ENCODE measurements at places on chromosomes 2 and 18. TPM values are rescaled to one million over a fixed set of nuclear protein-coding genes. Genes with fewer than 3 reads are reported as not detected.

DNA sequence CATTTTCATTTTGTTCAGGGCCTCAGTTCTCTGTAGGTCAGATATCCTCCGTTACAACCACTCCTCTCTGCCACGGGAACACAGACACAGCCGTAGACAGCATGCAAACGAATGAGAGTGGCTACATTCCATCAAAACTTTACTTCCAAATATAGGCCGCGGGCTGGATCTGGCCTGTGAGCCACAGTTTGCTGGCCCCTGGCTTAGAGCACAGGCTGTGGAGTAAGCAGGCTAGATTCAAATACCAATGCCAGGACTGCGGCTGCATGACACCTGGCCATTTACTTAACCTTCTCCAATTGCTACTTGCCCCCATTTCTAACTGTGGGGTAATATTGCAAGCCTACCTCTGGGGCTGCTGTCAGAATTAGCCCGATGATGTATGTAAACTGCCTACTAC is 325.8 kb upstream of the POU3F3 start:
- DNase-seq: no peak

- DNase-seq: no peak
Observed at GRCh38 chr2:114683251-114683650, 240.8 kb downstream of the DPP10 start.

- DNase-seq: no peak
Observed at GRCh38 chr2:133787207-133787606, 218.9 kb upstream of the NCKAP5 start.

DNA sequence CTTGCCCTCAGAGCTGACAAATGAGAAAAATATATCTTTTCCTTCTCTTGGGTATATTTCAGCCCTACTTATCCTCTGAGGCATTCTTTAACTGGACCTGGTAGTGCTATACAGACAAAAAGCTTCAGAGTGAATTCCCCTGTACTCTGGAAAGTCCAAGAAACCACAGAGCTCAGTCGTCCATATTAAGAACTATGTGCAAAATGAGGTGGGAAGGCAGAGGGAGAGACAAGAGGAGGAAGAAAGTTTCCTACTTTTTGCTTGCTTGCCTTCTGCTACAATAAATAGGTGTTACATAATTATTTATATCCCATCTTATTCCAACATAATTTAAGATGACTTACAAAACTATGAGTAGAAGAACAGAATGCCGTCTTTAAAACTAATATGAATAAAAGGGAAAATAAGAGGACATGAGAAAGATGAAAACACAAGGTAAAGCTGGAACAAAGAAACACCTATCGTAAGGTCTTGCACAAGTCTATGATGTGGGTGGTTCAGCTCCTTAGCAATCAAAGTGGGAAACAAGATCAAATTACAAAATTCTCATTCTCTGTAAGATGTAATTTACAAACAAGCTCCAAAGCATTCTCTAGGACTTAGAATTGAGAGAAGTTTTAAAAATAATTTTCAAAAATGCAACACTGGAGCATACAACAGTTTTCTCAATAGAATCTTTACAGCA is 97.9 kb downstream of the BAZ2B start:
- no peak for DNase-seq

DNA sequence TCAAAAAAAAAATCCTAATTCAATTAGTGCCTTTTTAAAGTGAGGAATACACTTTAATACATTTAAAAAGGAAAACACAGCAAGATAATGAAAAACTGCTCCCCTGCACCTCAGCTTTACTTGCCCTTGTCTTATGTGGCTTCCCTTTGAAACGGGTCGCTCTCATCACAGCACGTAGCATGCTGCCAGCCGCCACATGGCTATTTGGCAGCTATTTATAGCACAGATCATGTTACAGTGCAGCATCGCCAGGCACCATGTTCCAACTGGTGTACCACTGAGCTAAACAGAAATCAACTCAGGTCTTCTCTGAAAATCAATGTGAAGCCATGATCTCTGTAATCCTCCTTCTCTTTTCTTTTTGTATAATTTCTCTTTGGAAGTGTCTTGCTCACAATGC is 65.1 kb downstream of the TMEM182 start:
- DNase-seq: no peak

- DNase-seq: peak; percentile 7
Observed at GRCh38 chr2:30798536-30798991, 8.7 kb downstream of the CAPN13 start.

DNA sequence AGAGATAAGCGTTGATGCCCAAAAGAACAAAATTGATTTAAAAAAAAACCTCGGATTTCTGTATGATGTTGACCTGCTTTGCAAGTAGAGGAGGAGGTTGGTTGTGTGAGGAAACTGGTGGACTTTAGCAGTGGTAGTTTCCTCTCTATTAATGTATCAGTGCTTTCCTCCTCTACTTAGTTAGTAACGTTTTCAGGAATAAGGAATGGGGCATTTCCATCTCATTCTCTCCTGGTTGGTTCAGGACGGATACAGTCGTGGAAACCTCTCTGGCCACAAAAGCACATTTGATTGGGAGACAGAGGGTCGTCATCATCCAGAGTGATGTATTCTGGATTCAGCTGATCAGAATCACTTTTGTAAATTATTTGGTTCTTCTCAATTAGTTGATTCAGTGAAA is 1.5 kb downstream of the FHOD3 start:
- no peak for DNase-seq

DNA sequence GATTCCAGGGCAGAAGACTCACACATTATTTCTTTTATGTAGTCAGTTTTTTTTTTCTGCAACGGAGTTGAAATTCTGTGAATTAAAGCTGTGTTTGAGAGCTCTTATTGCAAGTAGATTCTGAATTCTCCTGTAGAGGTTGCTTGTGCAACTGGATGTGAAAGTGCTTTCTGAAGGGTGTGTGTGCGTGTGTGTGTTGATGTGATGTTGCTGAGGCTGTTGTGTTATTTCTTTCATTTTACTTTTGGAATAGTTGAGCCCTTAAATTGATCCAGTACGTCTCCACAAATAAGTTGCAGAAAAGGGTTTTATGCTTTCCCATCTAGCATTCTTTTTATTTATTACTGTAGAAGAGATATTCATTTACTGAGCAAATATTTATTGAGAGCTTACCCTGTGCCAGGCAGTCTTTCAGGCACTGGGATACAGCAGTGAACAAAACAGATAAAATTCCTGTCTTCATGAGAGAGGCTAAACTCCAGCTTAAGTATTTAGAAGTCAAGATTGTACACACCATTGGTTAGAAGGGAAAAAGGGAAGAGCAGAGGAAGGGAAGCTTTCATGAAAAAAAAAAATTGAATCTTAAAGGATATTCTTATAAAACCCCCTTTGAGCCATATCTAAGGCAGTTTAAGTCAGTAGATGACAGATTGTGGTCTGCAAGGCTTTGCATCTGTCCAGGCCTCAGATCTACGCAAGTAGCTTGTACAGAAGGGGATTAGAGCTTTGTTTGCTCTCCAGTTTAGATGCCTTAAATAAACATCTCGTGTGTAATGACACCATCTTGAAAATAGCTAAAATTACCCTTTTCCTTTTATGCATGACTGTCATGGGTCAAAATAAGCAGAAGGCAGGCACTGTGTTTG is 58.2 kb downstream of the MYO1B start:
- no peak for DNase-seq

- peak; percentile 23 for DNase-seq
Observed at GRCh38 chr2:240567872-240568677, at the start of gene RNPEPL1. RNPEPL1 (plus strand) TSS chr2:240568484; CDS start chr2:240568587, 103 bp downstream.

DNA sequence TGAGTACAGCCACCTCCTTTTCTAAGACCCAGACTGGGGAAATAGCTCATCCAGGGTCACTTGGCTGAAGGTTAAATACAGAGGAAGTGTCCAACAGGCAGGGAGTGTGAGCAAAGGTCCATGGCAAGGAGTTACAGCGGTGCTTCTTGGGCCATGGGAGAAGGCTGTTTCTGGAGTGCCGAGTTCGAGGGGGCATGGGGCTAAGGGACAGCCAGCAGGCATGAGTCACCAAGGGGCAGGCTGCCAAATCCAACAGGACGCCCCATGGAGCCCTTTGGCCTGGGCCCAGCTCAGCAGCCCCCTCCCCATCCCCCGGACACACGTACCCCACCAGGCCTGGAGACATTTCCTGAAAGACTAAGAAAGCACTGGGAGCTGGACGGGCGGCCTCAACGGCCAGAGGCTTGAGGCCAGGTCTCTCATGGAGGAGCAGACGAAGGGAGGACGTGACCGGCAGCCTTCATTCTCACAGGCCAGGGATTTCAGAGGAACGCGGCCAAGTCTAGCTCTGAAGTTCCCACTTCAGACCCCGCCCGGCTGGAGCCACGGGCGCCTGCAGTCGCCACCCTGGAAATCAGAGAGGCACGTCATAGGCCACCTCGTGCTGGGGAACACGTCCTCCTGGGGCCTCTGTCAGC is 160.4 kb downstream of the SMAD7 start:
- no peak for DNase-seq

DNA sequence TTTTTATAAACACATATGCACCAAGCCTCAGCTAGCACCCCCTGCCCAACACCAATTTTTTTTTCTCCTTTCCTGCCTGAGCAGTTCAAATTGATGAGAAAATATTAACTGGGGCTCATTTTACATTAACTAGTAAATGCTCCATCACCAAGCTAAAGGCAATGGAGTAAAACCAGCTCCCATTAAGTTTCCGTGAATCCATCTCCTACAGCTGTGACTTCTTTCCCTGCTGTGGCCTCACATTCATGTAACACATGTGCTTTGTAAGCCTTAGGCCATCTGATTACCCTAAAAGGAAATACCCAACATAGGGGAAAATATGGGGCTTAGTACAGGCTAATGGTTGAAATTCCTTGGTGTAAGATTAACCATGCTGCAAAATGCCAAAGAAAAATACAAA is 60.8 kb downstream of the DNER start:
- DNase-seq: no peak

- no peak for DNase-seq
Observed at GRCh38 chr2:7280790-7281189, 363.6 kb downstream of the RNF144A start.

- peak; percentile 71 for DNase-seq
Observed at GRCh38 chr2:48346124-48346536, 183.8 kb upstream of the STON1 start.

GRCh38 chr2:191217580-191217979 is 27.6 kb upstream of the MYO1B start:
- no peak for DNase-seq

- DNase-seq: peak; percentile 91
Observed at GRCh38 chr2:191679818-191680600, 2.1 kb downstream of the NABP1 start.

DNA sequence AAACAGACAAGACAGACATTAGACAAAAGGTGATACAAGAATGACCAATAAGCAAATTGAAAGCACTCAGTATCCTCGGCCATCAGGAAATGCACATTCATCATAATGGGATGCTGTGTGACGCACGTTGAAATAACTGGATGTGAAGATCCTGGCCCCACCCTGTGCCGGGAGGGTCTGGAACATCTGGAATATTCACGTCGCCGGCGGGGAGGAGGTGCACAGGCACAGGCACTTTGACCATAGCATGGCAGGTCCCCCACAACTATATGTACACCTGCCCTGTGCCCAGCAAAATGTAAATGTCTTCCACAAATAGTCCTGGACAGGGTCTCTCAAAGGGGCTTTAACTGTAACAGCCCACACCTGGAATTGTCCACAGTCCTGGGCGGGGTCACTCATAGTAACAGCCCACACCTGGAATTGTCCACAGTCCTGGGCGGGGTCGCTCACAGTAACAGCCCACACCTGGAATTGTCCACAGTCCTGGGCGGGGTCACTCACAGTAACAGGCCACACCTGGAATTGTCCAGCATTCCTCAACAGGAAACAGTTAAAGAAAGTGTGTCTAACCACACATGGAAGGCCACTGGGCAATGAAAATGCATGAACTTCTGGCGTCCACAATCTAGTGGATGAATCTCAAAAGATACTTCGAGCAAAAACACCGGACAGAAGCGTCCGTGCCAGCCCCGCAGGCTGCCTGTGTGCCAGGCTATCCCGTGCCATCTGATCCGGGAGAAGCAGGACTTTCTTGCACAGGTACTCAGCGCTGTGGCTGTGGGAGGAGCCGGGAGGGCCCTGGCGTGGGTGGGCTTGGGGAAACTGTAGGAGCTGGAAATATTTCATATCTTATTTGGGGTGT is 113.4 kb downstream of the RTP5 start:
- DNase-seq: no peak

DNA sequence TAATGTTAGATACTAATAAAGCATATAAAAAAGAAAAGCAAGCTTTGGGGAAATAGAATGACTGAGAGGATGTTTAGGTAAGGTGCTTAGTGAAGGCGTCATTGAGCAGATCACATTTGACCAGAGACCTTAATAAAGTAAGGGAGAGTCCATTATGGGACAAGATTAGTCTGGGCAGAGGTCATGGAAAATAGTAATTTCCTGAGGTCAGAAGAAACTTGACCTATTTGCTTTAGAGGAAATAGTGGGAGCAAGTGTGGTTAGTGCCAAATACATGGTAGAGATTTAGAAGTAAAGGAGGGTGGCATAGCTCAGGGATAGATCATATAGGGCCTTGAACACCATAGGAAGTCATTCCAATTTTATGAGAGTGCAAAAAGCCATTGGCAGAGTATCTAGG is 24.5 kb upstream of the SLC8A1 start:
- DNase-seq: no peak

KCNS3 gene
- not detected for polyA plus RNA-seq

FBXO48 gene
- polyA plus RNA-seq: 0.27 TPM

GREB1L gene
- polyA plus RNA-seq: 0.03 TPM

ZNF397 gene
- 3.6 TPM for polyA plus RNA-seq

PROKR1 gene
- not detected for polyA plus RNA-seq

SLC8A1 gene
- polyA plus RNA-seq: 16.9 TPM

PROM2 gene
- polyA plus RNA-seq: 0.34 TPM

MAB21L4 gene
- not detected for polyA plus RNA-seq

ABCB11 gene
- not detected for polyA plus RNA-seq

All from CD14-positive monocyte (primary cell).